Dermis microvascular lymphatic vessel endothelial cell (primary cell): ENCODE measurements at places on chromosomes 3 and 15. TPM values are rescaled to one million over a fixed set of nuclear protein-coding genes. Genes with fewer than 3 reads are reported as not detected.

DNA sequence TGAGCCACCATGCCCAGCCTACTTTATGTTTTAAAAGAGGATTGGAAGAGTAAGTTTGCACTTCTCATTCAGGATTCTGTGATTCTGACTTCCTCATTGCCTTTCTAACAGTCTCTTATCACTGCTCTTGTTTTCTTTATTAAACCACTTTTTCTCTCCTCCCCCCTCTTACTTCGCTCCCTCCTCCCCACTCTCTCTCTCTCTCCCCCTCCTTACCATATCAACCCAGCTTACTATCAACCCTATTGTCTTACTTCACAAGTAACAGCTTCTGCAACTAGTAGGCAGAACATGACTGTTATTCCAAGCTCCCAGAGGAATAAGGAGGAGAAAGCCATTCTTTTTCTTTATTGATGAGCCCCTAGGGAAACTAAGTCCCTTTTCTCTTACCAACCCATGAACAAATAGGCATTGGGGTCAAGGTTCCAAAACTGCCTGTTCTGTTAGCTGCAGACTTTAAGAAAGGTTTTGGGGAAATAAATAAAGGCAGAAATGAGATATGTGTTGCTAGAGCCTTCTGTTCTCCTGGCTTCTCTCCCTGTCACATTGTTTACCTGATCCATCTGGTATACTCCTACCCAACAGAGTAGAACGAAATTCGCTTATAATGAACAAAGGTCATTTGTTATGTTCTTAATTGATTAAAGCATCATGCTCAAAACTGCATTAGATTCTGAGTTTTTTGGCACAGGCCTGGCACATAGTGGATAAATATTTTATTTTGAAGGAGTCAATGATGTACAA is 56.4 kb upstream of the RASGRP1 start:
- DNase-seq: no peak

GRCh38 chr3:16331319-16331883 is 66.4 kb downstream of the OXNAD1 start:
- no peak for DNase-seq

DNA sequence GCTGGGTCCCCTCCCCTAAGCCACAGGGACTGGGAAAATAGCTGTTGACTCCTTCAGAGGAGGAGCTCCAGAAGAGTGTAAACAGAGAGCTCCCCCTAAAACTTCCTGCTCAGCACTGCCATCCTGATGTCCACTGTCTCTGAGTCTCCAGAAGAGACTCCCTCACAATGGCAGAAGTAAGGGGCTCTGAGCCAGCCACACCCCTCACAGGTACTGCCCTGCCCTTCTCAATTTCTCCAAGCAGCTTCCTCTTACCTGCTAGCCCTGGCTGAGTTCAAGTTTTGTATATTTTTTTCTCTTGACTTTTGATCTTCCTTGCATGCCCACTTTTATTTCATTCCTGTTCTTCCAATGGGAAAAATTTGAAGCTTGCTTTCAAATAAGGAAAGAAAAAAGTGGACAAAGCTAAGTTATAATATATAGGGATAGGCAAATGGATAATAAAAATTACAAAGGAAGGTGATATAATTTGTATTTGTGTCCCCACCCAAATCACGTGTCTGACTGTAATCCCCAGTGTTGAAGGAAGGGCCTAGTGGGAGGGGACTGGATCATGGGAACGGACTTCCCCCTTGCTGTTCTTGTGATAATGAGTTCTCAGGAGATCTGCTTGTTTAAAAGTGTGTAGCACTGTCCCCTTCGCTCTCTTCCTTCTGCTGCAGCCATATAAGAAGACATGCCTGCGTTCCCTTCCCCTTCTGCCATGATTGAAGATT is 442.2 kb upstream of the WNT5A start:
- DNase-seq: no peak

GRCh38 chr3:8987226-8987625 is 24.0 kb upstream of the RAD18 start:
- no peak for DNase-seq

DNA sequence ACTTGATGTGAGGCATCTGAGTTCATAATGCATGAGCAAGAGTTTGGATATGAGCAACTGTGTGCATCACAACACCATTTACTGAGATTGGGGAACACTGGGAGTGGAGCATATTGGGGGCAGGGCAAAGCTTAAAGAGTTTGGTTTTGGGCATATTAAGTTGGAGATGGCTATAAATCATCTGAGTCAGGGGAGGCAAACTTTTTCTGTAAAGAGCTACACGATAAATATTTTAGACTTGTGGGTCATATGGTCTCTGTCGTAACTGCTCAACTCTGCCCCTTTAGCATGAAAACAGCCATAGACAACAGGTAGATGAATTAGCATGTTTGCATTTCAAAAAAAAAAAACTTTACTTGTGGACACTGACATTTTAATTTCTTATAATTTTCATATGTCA is 20.0 kb downstream of the ENTPD3 start:
- DNase-seq: no peak

DNA sequence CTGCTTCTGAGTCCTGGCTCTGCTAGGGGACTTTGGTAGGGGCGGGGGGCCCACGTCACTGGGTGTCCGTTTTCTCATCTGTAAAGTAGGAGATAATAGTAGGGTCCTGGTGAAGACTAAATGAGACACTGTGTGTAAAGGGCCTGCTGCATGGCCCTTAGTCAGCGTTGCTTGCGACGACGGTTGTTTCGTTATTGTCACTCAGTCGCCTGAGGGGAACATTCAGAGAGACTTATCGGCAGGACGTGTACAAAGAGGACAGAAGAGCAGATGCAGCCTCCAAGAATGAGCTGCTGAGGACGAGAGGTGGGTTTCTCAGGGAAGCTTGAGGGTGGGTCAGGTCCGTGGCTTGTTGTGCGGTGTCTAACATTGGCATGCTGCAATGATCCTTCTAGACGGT is 52.9 kb upstream of the MEX3B start:
- DNase-seq: no peak

DNA sequence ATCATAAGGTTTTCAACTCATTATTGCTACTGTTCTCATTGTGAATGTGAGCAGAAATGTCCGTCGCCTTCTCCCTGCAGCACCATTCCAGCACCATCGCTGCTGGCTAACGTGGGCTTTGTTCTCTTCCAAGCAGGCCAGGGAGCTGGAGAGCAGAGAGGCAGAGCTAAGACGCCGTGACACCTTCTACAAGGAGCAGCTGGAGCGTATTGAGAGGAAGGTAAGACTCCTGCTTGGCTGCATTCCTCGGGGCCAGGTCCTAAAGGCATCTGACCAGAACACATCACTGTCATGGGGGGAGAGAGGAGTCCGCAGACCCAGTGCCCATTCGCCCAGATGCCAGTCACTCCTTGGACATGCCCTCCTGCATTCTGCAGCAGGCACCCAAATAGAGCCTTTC is 130.4 kb upstream of the PLXNA1 start:
- no peak for DNase-seq

- DNase-seq: no peak
Measured at GRCh38 chr15:31393444-31394091, 66.9 kb downstream of the KLF13 start.

GRCh38 chr3:50364573-50365079 is 5.3 kb upstream of the TMEM115 start:
- DNase-seq: no peak

DNA sequence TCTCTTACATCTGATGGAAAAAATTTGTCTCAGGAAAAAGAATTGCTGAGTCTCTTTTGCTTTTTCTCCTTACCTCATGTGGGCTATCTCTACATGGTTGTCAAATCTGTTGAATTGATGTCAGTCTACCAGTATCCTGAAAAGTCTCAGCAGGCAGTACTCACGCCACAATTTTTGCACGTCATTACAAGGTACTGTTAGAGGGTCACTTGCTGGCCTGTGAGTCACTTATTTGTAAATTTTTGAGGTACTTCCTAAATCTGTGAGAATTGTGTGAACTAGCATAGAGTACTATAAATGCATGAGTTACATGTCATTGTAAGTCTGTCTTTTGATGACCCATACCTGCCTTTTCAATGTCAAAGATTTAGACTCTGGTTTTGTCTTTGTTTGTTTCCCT is 15.9 kb downstream of the HPS3 start:
- no peak for DNase-seq

GRCh38 chr3:126442856-126443242 is 32.8 kb downstream of the ZXDC start:
- DNase-seq: no peak

GRCh38 chr3:168803536-168803935 is 707.8 kb upstream of the GOLIM4 start:
- DNase-seq: no peak

DNA sequence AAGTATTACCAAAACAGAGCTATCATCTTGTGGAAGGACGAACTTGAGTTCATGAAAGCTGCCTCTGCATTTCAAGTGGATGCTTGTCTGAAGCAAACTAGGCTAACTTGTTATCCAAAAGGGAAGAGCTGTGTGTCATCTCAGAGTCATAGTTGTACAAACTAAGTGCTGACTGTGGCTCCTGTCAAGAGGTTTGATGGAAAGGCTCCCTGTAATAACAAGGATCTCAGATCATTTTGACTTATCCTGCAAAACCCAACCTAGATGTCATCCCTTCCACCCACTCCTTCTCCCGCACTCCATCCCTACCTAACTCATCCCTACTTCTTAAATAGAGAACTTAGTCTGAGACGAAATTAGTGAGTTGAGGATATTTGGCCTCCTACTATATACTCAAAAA is 110.8 kb downstream of the NR2E3 start:
- no peak for DNase-seq

GRCh38 chr3:44914936-44915335 is 40.5 kb downstream of the TGM4 start:
- DNase-seq: no peak

DNA sequence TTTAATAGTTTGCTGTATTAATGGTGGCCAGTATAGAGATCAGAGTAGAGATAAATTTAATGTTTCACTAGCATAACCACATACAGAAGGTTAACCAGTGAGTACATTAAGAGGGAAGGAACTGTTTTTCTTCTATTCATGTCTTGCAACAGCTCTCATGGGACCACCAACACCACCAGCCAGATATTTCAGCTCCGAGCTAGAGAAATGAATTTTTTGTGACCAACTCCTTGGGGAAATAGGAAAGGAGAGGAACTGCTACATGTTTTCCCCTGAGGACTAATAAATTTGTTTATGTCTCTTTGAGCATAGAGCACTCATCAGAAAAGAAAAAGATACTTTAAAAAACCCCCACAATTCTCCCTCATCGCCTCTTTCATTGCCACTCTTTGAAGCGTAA is 247.5 kb downstream of the MBNL1 start:
- no peak for DNase-seq

- no peak for DNase-seq
Measured at GRCh38 chr3:112448939-112449338, 50.3 kb downstream of the BTLA start.

GRCh38 chr3:87987952-87988351 is 70.9 kb downstream of the CGGBP1 start:
- no peak for DNase-seq

DNA sequence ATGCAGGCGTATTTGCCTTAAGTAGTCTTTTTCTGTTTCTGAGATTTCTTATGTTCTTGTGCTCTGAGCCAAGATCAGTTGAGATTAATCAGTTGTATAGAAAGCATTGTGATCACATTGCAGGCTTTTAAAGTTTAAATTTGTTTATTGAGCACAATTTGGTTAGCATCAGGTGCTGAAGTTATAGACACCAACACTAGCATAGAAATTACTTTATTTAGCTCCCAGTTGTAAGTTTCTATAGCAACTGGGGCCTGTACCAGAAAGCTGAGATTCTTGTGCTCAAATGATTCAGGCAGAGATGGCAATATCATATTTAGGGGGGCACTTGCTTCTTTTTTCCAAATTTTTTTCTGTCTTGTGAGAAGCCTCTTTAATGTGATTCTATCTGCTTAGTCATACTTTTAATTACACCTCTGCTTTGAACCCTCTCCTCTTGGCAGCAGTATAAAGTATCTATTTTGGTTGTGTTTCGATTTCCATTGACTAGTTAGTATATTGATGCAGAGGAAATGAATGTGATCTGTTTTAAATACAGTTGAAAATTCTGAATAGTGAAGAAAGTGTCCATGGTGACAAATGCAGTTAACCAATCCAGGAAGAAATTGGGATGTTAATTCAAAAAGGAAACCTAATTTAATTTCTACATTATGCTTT is 241.7 kb upstream of the GBE1 start:
- no peak for DNase-seq

GRCh38 chr15:70308011-70308734 is 210.5 kb upstream of the TLE3 start:
- DNase-seq: no peak

GRCh38 chr15:72229947-72230196 is 1.1 kb downstream of the PKM start:
- DNase-seq: no peak

DNA sequence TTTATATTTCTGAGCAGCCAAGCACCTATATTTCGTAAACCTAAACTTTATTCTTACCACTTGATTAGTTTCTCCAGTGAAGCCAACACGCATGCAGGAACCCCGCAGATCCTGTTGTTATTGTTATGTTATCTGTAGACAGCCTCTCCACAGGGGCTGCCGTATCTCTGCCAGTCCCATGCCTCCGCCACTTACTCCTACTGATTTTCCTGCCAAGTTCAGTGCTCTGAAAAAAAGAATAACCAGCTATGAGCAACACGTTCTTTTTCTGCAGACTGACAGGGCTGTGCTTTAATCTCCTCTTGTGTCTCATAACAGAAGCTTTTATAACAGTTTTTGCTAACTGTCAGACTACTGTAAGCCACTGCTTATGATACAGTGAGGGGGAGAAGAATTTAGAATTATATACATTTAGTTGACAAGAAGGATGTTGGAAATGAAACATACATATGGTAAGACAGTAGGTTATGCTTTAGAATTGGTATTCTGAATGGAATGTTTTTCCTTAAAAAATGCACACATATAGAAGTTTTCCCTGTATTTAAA is 347.4 kb downstream of the SI start:
- no peak for DNase-seq

- DNase-seq: no peak
Measured at GRCh38 chr15:40499931-40500330, 29.1 kb downstream of the CHST14 start.

DNA sequence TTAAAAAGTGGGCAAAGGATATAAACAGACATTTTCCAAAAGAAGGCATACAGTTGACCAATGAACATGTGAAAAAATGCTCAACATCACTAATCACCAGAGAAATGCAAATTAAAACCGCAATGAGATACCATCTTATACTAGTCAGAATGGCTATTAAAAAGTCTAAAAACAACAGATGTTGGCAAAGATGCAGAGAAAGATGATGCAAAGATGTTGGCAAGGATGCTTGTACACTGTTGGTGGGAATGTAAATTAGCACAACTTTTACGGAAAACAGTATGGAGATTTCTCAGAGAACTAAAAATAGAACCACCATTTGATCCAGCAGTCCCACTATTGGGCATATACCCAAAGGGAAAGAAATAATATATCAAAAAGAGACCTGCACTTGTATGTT is 53.5 kb downstream of the TLNRD1 start:
- no peak for DNase-seq

GRCh38 chr3:71226565-71227269 is 356.8 kb downstream of the FOXP1 start:
- no peak for DNase-seq

GRCh38 chr3:154191520-154191919 is 70.3 kb downstream of the ARHGEF26 start:
- no peak for DNase-seq

- DNase-seq: no peak
Measured at GRCh38 chr3:79236496-79236895, 531.3 kb downstream of the ROBO1 start.

The SLC9C1 gene
- total RNA-seq: under 0.01 and 0.13 TPM in 2 replicates

The ANKRD63 gene
- not detected in 2 replicates for total RNA-seq

The EXD1 gene
- total RNA-seq: under 0.01 TPM in 1 of 2 replicates, not detected in the other

The CLDN16 gene
- total RNA-seq: not detected in 2 replicates

The C3orf49 gene
- total RNA-seq: not detected in 2 replicates

The FBXO40 gene
- not detected in 2 replicates for total RNA-seq

The IL5RA gene
- total RNA-seq: not detected in 2 replicates

The SPTBN5 gene
- total RNA-seq: 0.63 and 2.7 TPM in 2 replicates

The RASGRF1 gene
- total RNA-seq: 0.51 and 2.5 TPM in 2 replicates
